ENCODE measurements at places on chromosomes 7 and 10.

GRCh38 chr7:95840953-95841950, 68.9 kb downstream of the DYNC1I1 start:
- DNase-seq = no peak

GRCh38 chr7:18566829-18567228, 71.3 kb downstream of the HDAC9 start:
- no peak for DNase-seq

- DNase-seq = no peak
Measured at GRCh38 chr10:31622978-31623377, 304.0 kb downstream of the ZEB1 start.

GRCh38 chr10:132848951-132849545, 63.1 kb upstream of the NKX6-2 start:
- DNase-seq = no peak

GRCh38 chr7:112981966-112982365, 104.7 kb downstream of the GPR85 start:
- no peak for DNase-seq

DNA sequence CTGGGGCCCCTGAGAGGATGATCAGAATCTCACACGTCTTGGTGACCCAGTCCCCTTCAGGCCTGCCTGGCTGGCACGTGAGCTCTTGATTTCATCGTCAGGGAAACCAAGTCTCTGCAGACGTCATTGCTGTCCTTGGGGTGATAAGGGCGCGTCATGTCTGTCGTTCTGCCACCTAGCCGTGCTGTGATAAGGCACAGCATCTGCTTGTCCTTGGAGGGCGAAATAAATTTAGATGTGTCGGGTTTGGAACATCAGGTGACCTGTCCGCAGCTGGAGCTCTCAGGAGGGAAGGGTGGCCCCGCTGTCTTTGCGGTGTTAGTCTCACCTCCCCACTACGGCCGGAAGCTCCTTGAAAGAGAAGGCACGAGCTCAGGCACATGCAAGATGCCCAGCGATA, 129.2 kb downstream of the GRK5 start:
- DNase-seq = no peak

Data from NCI-H1092 (cell line).